Effector CD4-positive, alpha-beta T cell (primary cell): ENCODE measurements at places on chromosomes 3 and 15.

- DNase-seq: no peak
Measured at GRCh38 chr15:66743703-66744536, 41.9 kb downstream of the SMAD6 start.

DNA sequence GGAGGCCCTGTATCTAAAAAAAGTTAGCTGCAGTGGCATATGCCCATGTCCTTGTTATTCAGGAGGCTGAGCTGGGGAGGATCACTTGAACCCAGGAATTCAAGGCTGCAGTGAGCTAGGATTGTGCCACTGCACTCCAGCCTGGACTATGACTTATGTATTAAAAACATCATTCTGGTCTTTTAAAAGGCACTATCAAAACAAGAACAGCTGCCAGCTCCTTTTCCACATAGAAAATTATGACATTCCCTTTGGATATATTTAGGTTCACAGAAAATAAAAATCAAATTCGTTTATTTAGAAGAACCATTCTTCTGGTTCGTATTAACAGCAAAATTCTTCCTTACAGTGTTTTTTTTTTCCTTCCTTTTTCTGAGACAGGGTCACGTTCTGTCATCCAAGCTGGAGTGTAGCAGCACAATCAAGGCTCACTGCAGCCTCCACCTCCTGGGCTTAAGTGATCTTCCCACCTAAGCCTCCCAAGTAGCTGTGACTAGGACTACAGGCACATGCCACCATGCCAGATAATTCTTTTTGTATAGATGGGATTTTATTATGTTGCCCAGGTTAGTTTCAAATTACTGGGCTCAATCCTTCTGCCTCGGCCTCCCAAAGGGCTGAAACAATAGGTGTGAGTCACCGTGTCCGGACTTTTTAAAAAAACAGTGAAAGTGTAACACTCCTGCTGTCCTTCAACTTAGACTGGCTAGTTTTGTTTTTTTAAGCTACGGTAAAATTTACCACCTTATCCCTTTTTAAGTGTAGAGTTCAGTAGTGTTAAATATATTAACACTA is 13.9 kb downstream of the ICE2 start:
- DNase-seq: no peak

GRCh38 chr15:55799291-55800212 is 56.6 kb upstream of the PRTG start:
- DNase-seq: no peak

DNA sequence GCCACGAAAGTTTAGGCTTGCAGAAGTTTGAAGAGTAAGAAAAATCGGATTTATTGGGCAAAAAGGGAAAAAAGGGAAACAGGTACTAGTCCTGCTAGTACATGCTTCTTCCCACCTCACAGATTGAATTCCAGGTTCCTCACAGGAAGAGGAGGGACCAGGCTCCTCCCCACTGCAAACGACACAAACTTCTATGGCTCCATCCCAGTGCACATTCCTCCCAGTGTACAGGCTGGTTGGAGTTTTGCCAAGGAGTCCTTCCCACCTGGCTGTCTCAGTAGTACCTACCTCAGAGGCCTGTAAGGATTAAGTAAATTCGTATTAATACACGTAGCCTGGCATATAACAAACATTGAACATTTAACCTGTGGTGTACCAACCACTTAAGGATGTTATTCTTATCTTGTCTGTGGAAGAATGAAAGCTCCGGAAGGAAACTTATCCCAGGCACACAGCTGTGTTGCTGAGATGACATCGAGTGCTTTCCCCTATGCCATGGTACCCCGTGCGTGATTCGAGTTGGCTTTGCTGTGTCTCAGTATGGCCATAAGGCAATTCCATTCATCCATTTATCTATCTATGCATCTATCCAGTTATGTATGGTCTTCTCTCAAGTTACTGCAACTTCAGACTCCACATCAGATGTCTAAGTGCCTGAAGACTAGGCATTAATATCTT is 294.3 kb downstream of the LRTM1 start:
- no peak for DNase-seq

DNA sequence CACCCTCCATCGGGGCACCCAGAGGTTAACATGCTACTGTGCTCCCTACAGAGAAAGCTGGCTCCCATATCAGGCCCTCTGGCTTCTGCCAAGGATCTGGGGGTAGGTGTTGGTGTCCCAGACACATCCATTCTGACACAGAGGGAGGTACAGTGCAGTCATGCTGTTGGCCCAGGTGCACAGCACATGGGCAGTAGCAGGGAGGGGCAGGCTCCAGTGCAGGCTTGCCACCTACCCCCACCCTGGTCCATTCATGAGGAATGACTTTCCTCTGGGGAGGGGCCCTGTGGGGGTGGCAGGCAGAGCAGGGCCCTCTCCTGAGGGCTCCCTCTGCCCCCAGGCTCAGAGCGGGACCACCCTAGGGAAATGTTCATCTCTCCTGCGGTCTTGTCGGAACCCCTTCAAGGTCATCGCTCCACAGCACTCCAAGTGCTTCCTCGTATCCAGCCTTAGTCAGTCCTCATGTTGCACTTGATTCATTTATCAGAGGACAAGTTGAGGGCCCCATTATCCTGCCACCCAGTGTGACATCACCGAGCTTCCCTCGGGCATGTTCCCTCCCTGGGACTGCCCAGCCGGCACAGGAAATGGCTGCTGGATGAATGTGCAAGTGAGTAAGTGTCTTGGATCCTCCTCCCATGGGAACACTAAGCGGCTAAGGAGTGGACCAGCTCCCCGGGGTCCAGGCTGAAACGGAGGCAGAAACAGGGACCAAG is 10.0 kb downstream of the DUSP7 start:
- DNase-seq: no peak

- DNase-seq: no peak
Measured at GRCh38 chr3:143535994-143536784, 312.1 kb downstream of the SLC9A9 start.

- no peak for DNase-seq
Measured at GRCh38 chr3:42668793-42669217, 15.3 kb downstream of the ZBTB47 start.

DNA sequence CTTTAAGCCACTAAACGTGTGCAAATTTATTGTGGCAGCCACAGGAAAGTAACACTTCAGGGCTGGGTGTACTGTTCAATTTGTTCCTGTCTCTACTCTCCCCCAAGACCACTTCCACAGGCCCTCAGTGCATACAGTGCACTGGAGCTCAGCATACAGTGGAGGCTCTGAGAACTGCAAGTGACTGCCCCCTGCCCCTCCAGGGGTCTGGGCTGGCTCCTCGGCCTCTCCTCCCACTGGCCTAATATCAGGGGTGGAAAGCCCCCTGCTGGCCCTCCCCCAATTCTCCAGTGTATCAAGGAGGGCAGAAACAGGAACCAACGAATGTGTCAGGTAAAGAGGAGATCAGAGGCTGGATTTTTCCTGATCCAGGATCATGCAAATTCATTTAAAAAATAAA is 19.9 kb upstream of the HEG1 start:
- DNase-seq: no peak

DNA sequence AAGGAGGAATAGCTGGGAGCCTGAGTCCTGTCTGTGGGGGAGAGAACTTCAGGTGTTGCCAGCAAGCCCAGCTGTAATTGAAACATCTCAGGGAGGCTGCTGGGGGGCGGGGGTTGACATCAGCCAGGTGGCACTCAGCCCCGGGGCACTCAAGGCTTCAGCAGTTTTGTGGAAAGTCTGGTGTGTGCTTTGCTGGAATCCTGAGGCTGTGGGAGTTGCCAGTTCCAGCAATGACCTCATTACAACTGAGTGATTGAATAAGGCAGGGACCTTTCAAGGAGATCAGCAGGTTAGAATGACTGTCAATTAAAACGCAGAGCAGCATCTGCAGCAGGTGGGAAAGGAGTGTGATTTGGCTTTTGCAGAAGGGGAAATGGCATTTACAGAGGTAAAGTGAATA is 75.7 kb downstream of the FAM43A start:
- DNase-seq: no peak

DNA sequence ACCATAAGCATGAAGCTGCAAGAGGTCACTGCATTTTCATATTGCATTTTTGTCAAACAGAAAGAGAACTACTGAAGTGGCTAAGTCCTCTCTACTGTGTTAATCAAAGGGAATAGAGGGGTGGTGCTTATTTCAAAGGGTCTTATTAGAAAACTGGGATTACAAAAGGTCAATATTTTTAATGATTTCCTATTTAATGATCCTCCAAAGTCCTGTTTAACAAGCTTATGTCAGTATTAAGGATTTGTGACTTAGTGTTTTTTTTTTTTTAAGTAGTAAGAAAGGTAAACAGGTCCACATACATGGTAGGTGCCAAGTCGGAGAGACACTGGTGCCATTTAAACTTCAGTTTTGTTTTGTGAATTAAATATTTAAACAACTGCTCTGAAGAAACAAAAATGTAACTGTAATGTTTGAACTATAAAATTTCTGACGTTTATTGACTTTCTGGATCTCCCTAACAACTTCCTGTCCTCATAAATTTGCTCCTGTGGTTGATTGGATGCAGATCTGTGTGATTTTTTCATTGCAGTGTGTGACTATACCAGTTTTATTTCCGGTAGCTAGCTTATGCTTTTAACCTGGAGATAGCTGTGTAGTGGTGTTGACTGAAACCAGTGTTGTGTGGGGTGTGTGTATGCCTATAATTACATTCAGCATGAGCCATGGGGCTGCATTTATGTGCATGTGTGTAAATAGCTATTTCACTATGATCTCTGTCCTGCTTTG is 8.6 kb upstream of the CACNA1D start:
- DNase-seq: no peak

DNA sequence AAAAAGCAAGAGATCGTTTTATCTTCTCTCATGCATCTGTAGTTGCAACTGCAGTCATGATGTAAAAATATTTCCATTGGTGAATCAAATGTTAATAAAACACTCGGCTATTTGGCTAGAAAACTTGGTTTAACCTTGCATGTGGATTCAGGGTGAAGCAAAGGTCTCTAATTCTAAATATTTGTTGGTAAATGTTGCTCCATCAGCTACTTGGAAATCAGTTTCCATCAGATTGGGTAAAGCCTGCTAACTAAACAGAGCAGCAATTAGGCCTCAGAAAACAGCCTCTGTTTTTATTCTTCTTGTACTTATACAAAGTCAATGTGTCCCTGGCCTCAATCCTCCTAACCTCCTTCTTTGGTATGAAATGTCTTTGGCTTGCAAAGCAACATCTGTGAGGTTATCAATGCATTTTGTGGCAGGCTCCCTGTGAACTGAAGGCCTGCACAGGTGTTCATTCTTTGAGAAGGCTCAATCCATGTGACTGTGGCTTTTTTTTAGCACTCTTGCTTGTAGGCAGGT is 312.3 kb downstream of the WDR72 start:
- no peak for DNase-seq

- DNase-seq: no peak
Measured at GRCh38 chr3:49940667-49941249, 808 bp downstream of the RBM6 start.

- no peak for DNase-seq
Measured at GRCh38 chr3:115662356-115662755, 39.0 kb downstream of the GAP43 start.

DNA sequence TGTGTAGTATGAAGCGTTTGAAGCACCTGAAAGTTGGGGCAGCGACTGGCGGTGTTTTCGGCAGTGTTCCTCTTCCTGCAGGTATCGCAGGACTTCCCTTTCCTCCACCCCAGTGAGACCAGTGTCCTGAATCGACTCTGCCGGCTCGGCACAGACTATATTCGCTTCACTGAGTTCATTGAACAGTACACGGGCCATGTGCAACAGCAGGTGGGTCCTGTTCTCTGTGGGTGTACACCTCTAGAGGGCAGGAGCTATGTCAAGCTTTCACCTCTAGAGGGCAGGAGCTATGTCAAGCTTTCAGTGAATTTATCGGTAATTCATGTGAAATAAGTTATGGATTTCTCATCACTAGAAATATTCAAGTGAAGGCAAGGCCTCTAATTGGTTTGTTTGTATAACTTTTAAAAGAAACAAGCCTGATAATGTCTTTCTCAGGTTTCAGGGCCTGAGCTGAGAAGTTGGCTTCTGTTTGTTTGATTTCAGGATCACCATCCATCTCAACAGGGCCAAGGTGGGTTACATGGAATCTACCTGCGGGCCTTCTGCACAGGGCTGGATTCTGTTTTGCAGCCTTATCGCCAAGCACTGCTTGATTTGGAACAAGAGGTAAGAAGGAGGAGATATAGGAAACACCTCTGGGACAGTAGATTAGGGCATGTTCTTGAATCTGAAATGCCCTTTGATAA is 5.3 kb downstream of the TUBGCP4 start:
- DNase-seq: peak; percentile 10

DNA sequence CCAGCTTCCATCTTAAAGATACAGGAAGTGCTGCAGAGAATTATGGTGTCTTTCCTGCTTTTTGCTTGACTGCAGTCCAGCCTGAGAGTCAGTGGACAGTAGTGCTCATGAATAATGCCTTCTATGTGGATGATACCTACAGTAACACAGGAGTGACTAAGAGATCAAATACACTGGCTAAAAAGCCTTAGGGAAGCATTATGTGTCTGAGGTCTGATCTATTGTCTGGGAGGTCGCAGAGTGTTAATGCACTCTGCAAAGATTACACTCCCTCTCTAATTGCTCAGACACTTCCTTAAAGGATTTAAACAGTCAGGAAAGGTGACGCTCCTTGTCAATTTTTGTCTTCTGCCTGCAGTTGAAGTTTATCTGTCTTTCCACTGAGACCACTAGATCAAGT is 183.6 kb downstream of the MCTP2 start:
- no peak for DNase-seq

- DNase-seq: no peak
Measured at GRCh38 chr3:22704166-22704565, 499.0 kb upstream of the UBE2E2 start.

DNA sequence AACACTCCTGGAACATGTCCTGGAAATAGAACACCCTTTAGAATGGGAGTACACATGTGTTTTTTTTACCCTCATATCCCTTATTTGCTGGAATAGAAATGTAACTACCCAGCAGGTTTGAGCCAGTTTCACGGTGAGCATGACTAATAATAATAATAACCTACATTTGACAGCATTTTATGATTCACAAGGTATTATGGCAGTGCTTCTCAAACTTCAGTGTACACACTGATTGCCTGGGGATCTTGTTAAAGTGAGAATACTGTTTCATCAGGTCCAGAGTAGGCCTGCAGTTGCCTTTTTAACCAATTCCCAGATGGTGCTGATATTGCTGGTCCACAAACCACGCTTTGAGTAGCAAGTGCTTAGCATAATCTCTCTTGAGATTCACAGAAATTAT is 63.9 kb downstream of the NFKBIZ start:
- DNase-seq: no peak

- DNase-seq: no peak
Measured at GRCh38 chr3:55947406-55947805, 460.3 kb upstream of the WNT5A start.

- no peak for DNase-seq
Measured at GRCh38 chr3:153008226-153008625, 153.8 kb upstream of the RAP2B start.

- no peak for DNase-seq
Measured at GRCh38 chr3:192812743-192813383, 85.5 kb upstream of the FGF12 start.

GRCh38 chr3:114394551-114394950 is 100.7 kb downstream of the TIGIT start:
- DNase-seq: no peak
